ENCODE measurements at places on chromosomes 2 and 18.

- DNase-seq: no peak
These were observed 22.7 kb upstream of the ETAA1 start for GRCh38 chr2:67374481-67374880.

DNA sequence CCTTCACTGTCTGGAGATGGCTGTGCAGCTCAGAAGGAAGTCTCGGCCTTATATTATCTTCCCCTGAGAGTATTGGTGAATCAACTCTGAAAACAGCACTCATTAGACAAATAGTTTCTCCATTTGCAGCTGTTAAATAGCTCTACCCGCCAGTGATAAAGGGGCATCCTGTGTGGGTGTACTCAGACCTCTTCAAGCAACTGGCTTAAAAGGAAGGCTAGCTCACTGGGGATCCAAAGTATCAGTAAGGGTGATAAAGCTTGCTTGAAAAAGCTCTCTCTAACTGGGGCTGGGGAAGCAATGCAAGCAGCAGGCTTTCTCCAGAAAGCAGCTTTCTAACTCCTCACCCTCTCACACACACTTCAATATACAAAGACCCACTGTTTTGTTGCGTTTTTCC lies 64.9 kb upstream of the PSMD14 start:
- DNase-seq: peak; percentile 17

DNA sequence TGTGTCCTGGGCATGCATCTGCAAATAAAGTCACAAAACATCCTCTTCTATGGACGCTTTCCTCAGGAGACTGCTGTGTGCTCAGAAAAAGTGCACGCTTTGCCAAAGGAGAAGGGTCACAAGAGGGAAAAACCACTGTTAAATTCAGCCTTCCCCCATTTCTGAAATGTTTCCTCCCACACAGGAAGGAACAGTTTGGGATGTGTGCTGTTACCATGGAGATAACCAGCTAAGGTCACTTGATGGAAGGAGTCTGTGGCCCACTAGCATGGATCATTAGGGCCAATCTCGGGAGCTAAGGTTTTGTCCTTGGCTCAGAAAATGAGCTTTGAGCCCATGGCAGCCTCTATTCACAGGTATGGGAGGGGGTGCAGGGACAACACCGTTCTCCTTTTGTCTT lies 5.6 kb downstream of the KCNE4 start:
- DNase-seq: no peak

- DNase-seq: no peak
These were observed 260.5 kb downstream of the LTBP1 start for GRCh38 chr2:33207151-33207740.

DNA sequence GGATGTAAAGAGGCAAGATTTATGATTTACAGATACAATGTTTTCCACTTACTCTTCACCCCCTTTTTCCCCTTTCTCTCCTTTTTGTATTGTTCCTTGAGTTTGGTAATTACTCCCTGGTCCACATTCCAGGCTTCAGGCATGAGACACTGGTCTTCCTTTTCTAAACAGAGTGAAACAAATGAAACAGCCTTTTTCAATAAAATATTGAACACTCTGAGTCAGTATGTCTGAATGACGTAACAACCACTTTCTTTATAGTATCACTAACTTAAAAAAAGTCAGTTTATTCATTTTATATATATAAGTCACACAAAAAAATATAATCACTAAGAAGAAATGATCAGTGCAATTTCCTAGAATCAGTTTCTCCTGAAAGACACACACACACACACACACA lies 79.7 kb downstream of the STRN start:
- no peak for DNase-seq

DNA sequence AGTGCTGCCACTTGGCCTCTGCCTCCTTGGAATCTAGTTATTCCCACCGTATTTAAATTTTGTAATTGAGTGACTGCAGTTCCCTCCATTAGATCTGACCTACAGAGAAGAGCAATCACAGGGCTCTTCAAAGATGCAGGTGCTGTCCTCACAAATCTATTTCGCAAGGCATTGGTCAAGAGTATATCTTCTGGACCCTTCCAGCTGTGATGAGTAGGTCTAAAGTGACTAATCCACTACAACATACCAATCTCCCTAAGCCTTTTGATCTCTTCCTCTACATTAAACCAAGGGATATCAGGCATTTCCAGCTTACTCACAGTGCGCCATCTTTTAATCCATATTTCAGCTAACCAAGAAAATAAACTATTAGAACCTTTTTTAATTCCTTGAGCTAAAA lies 65.1 kb upstream of the COL3A1 start:
- DNase-seq: no peak

GRCh38 chr2:96903815-96904214 lies 33.9 kb upstream of the SEMA4C start:
- DNase-seq: no peak

GRCh38 chr2:109030870-109031475 lies 42.0 kb upstream of the EDAR start:
- peak; percentile 14 for DNase-seq

DNA sequence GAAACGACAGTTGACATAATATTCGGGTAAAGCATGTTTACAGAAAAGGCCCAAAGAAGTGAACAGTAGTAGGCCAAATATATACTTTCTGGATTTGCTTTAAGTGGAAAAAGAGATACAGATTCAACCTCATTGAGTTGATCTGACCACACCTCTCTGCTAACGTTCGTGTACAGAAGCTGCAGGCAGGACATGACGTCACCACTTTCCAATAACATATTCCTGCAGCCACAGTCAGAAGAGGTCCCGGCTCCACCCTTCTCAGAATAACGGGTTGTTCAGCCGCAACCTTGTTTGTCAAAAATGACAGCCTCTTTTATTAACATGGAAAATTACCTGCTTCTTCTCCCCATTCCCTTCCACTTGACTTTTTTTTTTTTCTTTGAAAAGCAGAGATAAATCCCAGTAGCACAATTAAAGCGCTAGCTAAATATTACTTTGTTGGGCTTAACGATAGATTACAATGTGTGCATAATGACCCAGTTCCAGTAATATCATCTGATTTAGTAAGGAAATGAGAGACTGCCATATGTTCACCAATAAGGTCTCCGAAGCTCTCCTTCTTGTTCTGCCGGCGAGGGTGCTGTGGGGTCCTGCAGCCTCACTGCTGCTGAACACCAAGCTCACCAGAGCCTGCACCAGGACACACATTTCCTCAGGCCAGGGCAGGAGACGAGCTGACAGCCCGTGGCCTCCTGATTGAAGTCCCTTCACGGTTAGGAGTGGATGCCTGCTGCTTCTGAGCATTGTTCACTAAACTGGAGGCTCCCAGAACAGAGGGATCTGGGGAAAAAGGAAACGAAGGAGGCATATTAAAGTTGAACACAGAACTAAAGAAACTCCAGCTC lies 451.0 kb upstream of the SALL3 start:
- no peak for DNase-seq

DNA sequence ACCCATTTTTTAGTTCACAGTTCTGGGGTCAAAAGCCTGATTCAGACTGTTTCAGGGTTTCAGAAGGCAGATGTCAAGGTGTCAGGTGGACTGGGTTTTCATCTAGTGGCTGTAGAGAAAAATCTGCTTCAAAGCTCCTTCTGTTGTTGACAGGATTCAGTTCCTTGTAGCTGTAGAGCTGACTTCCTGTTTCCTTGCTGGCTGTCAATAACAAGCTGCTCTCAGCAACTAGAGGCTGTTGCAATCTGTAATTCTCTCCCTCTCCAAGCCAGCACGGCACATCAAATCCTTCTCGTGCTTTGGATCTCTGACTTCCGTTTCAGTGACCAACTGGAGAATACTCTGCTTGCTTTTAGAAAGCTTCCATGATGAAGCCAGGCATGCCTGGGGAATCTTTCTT lies 179.4 kb downstream of the DOK6 start:
- DNase-seq: no peak

DNA sequence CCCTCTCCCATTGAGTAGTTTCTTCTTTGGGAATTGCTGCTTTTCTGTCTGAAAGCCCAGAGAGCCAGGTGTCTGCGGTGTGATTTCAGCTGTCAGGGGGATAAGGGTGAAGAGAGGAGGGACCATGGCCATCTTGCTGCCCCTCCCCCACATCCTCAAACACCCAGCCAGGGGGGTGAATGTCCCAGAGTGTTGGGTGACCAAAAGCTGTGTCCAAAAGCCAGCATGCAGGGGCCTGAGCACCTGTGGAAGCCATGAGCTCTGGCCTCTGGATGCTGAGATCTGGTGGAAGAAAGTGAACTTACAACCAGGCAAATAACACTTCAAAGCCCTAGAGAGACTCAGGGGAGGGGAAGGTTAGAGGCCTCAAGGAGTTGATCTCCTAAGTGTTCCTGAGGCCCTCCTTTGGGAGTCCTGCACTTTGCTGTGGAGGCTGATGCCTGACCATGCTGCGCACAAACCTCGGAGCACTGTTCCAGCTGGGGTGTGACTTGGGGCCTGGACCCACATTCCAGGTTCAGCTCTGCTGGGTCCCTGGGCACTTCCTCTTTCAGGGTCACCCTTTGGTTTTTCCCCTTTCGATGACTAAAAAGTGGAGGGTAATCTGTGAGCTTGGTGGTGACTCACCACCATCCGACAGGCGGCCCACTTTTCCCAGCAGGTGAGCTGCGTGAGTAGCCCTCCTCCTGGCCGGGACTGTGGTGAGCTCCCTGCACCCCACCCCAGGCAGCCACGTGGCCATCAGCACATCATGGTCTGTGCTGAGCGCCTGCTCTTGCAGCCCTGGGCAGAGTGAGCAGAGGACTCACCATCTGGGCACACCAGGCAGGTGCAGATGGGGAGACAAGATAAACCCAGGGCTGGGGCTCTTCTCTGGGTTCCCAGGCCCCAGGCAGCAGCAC lies 66.8 kb upstream of the FOSL2 start:
- DNase-seq: no peak

- DNase-seq: no peak
These were observed 76.1 kb downstream of the SCG2 start for GRCh38 chr2:223526106-223526505.

DNA sequence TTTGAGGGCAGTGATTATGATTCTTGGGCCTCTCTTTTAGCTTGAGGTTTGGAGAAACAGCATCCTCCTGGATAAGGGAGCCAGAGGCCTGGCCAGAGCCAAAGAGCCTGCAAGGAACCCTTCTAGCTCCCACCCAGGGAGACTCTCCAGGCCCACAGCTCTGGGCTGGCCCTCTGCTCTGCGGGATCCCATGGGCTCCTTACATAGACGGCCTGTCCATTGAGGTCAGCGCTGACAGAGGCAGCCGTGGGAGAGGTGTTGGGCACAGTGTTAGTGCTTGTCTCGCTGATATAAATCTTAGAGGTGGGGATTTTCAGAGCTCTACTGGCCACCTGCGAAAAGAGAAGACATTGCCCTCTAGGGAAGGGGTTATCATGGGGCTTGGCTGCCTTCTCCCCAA lies 67.2 kb downstream of the XDH start:
- no peak for DNase-seq

DNA sequence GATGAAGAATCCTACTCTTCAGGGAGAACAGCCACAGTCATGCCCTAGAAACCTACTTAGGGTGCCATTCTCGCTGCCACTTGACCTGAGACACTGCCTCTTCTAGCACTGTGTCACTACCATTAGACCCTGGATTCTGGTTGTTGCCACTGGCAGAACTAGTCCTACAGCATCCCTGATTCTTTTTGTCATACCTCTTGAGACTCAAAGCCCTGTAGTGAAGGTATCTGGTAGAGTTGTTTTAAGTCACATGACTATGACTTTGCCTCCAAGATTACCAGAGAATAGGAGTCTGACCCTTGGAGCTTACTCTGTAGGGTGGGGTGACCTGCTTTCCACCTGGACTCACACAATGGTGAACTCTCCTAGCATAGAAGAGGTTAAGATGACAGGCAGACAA lies 296.7 kb downstream of the TNS1 start:
- DNase-seq: no peak

GRCh38 chr2:207132019-207132418 lies 33.7 kb downstream of the KLF7 start:
- DNase-seq: no peak

DNA sequence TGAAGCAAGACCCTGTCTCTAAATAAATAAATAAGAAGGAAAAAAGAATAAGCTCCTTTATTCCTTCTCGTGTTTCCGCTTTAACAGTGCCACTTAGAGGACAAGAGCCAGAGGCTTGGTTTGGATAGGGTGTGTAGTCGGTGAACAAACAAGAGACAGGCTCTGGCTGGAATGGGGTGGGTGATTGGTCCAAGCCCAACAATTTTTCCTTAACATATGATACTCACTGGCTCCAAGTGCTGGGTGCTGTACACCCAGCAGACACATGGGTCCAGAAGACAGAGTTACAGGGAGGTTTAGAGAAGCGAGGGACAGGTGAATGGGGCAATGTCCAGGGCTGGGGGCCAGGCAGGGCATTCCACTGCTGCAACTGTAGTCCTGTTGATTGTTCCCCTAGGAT lies 77.8 kb downstream of the NCAPH start:
- DNase-seq: no peak

GRCh38 chr18:25454270-25454659 lies 102.3 kb upstream of the ZNF521 start:
- no peak for DNase-seq

- no peak for DNase-seq
These were observed 3.9 kb upstream of the TMEM163 start for GRCh38 chr2:134722728-134723127.

All from CD4-positive, alpha-beta T cell treated with Interleukin-17A for 1 hour (primary cell).